ENCODE measurements at places on chromosomes 12 and 14.

DNA sequence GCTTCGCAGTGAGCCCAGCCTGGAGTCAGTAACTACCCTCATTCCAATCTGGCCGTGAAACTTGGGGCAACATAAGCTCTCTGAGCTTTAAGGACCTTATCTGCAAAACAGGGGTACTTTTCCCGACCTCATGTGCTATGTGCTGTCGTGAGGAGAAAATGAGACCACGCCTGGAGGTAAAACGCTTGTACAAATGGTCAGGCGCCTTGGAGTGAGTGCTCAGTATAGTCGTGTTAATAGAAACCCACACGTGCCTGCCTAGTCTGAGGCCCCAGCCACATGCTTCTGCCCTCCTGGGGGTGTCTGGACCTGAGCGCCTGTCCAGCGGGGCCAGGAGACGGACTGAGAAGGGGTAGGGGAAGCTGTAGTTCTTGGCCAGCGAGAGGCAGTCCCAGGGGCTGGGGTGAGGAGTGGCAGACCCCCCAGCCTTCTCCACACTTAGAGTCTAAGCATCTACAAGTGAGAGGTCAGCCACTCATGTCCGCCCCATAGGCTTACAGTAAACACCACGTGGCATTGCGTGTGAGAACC is 4.9 kb downstream of the AQP5 start:
- DNase-seq: no peak

- no peak for DNase-seq
These were observed 76.1 kb downstream of the ALG10B start for GRCh38 chr12:38392554-38393144.

DNA sequence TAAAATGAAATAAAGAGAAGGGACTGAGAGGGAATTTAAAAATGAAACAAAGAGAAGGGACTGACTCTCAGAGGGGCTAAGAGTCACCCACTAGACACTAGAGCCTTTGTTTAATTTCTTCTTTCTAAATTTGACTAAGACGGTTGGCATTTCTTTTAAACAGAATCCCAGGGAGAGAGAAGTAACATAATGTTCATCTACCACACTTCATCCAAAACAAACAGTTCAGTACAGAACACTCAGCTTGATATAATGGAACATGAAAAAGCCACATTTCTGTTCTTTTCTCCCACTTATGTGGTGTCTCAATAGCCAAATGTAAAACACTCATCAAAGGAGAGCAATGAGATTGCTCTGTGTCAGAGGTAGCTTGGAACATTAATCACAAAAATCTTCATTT is 10.1 kb upstream of the NT5DC3 start:
- no peak for DNase-seq

DNA sequence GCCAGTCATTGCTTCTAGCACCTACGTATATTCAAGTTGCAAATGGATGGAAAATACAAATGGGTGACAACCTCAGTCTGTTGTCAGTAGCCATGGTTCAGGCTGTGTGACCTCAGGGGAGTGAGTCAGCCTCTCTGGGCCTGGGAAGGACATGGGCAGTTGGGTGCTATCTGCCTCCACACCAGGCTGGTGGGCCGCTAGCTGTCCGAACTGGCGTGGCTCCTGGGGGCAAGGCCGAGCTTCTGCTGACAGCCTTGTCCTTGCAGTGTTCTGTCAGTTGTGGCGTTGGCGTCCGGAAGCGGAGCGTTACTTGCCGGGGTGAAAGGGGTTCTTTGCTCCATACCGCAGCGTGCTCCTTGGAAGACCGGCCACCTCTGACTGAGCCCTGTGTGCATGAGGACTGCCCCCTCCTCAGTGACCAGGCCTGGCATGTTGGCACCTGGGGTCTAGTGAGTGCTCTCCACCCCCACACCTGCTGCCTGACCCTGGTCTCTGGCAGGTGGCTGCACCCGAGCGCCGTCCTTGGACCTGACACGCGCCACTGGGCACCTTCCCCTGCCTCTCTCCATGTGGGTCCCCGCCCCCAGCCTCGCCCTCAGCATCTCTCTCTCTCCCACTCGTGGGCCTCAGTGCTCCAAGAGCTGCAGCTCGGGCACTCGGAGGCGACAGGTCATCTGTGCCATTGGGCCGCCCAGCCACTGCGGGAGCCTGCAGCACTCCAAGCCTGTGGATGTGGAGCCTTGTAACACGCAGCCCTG is 17.1 kb downstream of the PAPLN start:
- no peak for DNase-seq

GRCh38 chr12:53427905-53428594 is 4.4 kb downstream of the AMHR2 start:
- DNase-seq: no peak

DNA sequence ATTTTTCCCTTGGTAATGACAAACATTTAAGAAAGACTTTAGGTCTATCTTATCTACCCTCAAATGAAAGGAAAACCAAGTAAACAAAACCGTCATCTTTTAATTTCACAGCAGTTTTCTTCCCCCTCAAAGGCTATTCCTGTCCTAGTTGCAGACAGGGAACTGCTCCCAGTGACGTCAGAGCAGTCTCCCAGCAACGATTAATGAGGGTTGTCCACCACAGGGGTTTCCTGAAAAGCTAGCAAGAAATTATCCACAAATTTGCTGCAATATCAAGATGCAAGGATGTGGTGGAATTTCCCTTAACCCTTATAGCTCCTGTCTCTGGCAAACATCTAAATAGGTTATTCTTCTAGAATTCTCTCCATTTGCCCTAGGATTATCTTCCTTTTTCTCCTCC is 89.1 kb upstream of the STAC3 start:
- no peak for DNase-seq

DNA sequence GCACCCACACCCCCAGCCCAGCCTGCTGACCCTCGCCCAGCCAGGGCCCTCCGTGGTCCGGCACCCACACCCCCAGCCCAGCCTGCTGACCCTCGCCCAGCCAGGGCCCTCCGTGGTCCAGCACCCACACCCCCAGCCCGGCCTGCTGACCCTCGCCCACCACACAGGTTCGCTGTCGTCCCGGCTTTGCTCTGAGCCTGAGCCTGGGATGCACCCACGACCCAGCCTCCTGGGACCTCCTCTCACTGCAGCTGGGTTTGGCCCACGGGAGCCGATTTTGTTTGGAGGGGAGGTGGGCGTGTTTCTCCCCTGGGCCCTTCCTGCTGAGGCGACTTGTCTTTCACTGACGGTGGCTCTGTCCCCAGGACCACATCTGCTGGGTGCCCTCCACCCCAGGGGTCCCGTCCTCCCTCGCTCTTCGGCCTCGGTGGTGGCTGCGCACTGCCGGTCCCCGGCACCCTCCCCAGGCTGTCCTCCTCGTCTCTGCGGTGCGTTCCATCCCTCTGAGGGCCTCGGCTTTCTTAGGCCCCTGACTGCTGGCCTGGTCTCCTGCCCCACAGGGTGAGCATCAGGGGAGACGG is 83.8 kb downstream of the GALNT9 start:
- DNase-seq: no peak

DNA sequence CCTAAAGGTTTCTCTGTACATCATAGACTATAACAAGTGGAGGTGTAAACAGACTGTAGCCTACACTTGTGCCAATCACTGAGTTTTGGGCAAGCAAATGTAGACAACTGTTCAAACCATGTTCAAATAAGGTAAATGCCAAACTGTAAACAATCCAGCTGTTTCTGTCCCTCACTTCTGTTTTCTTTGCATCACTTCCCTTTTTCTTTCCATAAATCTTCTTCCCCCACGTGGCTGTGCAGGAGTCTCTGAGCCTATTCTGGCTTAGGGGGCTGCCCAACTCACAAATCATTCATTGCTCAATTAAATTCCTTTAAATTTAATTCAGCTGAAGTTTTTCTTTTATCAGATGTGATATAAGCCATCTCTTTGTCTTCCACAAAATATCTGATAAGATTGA is 65.1 kb upstream of the CPM start:
- DNase-seq: no peak

DNA sequence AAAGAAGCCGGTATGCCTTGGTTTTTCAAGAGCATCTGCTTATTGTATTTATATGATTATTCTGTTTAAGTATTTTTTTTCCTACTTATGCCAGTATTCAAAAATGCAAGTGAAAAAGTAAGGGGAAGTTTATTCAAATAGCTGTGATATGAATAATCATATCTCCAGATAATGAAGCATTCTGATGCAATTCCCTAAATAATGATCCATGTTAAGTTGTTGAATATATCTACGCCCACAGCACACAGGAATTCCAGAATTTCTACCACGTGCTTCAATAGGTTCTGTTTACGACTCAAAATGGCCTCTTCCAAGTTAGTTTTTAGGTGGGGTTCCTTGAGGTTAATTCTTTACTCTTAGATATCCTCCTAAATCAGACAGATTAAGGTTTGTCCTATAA is 208.3 kb downstream of the NAV3 start:
- no peak for DNase-seq

GRCh38 chr12:12350868-12351463 is 924 bp upstream of the MANSC1 start:
- DNase-seq: no peak

DNA sequence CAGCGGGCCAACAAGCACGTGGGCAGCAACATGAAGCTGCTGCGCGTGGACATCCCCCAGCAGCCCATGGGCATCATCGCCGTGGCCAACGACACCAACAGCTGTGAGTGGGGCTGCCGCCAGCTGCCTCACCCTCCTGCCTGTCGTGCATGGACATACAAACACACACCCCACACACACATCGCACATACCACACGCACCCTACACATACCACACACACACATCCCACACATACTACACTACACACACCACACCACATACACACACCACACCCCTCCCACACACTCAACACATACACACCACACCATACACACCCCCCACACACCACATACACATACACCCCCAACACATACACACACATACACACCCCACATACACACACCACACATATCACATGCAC is 25.2 kb upstream of the NXPH4 start:
- no peak for DNase-seq

GRCh38 chr12:25813843-25814242 is 144.6 kb upstream of the RASSF8 start:
- no peak for DNase-seq
